Activated CD4-positive, alpha-beta memory T cell treated with anti-CD3 and anti-CD28 coated beads for 36 hours (primary cell): ENCODE measurements at places on chromosomes 4 and X.
A peak's percentile ranks its signal among the peaks of the same experiment; 100 is the strongest.

GRCh38 chr4:113899271-113900070 lies 80.0 kb downstream of the ARSJ start:
- DNase-seq: peak; percentile 41

GRCh38 chr4:102988429-102989020 lies 31.0 kb downstream of the SLC9B1 start:
- no peak for DNase-seq

- DNase-seq: peak; percentile 16
These were observed 187.4 kb upstream of the RPS6KA3 start for GRCh38 chrX:20454117-20454516.

DNA sequence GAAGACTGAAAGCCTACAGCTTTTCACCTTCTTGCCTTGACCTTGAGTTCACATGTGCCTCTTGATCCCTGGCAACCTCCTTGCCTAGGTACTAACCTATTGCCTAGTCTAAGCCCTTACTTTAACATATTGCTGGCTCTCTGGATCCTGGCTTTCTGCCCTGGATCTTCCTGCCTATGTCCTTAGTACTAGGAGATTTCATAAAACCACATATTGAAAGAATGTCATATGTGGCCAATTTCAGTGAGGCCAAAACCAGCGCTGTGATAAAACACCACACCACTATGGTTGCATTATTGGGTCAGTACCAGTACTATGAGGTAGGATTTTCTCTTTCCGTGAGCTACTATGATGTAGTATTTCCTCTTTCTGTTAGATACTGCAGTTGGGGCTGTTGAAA lies 80.4 kb downstream of the CT47B1 start:
- no peak for DNase-seq

DNA sequence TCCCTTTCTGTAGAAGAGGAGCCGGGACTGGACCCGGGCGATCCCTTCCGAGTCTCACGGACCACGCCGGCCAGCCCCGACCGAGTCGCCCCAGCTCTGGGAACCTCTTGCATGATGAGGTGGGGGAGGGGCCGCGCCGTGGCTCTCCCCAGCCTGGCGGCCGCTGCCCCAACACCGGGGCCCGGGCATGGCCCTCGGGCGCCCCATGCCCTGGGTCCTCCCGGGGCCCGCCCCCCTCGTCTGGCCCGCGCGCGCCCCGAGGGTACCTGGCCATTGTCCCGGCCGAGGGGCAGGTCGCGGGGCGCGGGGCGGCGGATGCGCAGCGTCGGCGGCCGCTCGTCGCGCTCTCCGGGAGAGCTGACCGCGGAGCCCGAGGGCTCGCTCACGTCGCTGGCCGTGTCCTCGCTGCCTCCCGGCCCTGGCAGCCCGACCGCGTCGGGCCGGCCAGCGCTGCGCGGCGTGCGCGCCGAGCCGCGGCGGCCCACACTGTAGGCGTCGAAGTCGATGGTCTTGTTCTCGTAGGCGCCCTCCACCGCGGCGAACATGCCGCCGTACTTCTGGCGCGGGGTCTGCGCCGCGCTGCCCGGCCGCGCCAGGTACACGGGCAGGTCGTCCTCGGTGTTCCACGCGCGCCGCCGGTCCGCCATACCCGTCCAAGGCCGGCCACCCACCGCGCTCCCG lies 423 bp downstream of the CRMP1 start:
- no peak for DNase-seq

- no peak for DNase-seq
These were observed 183.0 kb downstream of the PACRGL start for GRCh38 chr4:20883231-20883630.

GRCh38 chr4:81447566-81448229 lies 24.0 kb downstream of the RASGEF1B start:
- DNase-seq: no peak

DNA sequence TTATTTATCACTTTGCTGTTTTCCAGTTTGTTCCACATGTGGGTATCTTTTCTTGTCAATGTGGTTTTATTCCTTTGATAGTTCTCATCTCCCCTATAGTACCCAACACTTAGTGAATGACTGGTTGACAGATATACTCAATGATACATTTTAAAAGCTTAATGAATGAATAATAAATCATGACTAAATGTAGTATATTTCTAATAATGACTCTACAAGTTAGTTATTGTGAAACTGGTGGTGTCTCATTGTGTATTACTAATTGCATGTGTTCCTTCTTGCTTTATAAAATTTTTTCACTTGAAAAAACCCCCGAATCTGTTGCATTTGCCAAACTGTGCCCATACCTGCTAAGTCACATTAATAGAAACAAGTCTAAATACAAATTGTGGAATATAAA lies 95.4 kb downstream of the MBNL3 start:
- no peak for DNase-seq
